Liver (tissue), 10 donors: ENCODE measurements at places on chromosomes 2 and 18. TPM values are rescaled to one million over a fixed set of nuclear protein-coding genes. Genes with fewer than 3 reads are reported as not detected.

Gene IL1F10
- polyA plus RNA-seq, result not detected

- no peak for DNase-seq
Observed at GRCh38 chr2:147275943-147276342, 568.9 kb upstream of the ACVR2A start.

DNA sequence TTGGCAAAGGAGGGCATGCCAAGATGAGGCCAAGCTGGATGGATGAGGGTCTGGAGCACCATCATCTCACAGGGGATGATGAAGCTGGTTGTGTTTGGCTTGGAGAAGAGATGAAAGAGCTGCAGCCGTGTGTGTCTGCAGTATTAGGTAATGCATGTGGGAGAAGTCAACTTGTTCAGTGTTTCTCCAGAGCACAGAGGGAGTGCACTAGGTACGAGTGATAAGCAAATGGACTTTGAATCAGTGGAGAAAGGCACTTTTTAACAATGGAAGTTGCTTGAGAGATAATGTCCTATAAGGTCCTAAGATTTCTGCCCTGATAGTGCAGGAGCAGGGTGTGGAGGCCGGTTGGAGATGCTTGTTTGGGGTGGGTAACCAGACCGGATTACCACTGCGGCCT lies 36.0 kb downstream of the SLC14A2 start:
- DNase-seq, result no peak

GRCh38 chr2:128343459-128343858 lies 24.8 kb upstream of the HS6ST1 start:
- no peak for DNase-seq

Gene DSG4
- polyA plus RNA-seq, result not detected

DNA sequence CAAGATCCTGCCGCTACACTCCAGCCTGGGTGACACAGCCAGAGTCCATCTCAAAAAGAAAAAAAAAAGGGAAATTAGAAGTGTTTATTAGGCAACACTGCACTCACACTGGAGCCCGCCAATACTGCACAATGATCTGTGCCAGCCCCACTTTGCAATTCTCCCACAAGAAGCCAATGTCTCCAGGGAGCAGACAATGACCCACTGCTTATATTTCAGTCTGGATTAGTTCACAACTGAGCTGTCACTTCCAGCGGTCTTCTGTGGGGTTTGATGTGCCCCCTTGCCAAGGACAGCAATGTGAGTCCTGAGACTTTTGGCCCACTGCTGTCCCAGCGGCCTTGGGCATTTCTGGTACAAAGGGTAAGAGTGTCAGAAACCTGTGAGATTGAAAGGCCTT lies 85.6 kb upstream of the PPM1B start:
- no peak for DNase-seq

- DNase-seq, result no peak
Observed at GRCh38 chr2:227132986-227133385, 31.0 kb downstream of the COL4A4 start.

GRCh38 chr18:10775026-10775425 lies 249.2 kb downstream of the NAPG start:
- DNase-seq, result no peak

Gene BMP10
- polyA plus RNA-seq, result 0.39 TPM
